OCI-LY7 (cell line): ENCODE measurements at places on chromosomes 6 and 20.

- no peak for DNase-seq
Measured at GRCh38 chr6:2854396-2854982, 12.8 kb upstream of the SERPINB1 start.

- no peak for DNase-seq
Measured at GRCh38 chr6:158170656-158171081, 2.5 kb downstream of the GTF2H5 start.

DNA sequence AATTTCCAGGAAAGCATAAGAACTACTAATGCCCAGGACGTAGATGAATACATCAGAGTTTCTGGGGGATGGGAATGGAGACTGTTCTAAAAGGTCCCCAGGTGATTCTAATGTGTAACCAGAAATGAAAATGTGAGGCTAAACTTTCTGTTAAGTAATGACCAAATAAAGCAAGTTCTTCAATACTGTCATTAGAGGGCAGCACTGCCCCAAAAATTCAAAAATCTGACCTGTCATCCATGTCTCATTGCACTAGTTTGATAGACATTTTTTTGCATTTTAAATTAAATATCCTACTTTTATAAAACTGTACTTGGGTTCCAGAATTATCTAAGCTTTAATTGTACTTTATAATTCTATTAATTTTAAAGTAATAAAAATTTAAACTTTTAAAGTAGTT is 94.9 kb downstream of the RFX6 start:
- peak; percentile 50 for DNase-seq

GRCh38 chr6:128415387-128415786 is 105.0 kb downstream of the PTPRK start:
- DNase-seq = no peak

GRCh38 chr6:130602151-130602770 is 224.9 kb upstream of the SMLR1 start:
- no peak for DNase-seq

DNA sequence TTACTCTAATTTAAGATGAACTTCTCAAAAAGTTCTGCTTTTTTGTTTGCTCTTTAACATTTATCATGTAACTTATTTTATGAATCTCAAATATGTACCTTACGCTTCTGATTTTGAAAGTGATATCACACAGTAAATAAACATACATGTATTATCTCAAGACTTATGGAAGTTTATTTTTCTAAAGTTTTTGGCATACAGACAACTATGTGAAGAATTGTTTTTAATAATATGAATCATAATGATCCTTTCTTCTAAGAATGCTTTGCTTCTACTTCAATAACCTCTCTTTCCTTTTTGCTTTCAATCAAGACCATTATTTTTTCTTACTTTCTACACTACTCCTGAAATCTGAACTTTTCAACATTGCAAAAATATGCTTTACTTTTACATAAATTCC is 816.4 kb downstream of the EYS start:
- no peak for DNase-seq

DNA sequence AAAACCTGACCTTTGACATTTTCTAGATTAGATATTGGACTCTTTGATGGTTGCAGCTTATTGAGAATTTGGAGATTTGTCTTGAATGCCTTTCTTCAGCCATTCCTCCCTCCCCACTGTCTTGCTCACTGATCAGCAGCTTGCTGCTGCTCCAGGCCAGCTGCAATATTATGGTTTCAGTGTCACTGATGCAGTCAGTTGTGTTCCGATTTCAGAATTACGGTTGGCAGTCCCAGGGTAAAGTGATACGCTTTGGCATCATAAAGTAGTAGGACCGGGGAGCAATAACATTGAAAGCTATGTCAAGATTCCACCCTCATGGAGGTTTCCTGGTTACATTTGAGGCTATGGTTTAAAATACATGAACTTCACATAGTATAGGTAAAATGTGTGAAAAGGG is 152.6 kb downstream of the BCKDHB start:
- no peak for DNase-seq

DNA sequence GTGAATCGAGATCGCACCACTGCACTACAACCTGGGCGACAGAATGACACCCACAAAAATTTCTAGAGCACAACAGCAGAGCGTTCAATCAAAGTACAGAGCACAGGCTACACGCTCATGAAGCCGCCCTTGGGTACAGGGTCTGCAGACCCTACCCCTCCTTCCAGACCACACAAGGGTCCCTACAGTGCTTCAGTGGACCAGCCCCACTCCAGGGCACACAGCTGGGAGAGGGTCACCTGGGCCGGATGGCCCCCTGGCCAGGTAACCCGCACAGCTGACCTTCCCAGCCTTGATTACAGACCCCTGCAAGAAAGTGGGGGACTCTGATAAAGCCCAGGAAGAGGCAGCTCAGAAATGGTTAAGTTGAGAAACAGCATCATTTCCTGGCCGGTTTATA is 63.6 kb downstream of the RIPOR3 start:
- DNase-seq = no peak

DNA sequence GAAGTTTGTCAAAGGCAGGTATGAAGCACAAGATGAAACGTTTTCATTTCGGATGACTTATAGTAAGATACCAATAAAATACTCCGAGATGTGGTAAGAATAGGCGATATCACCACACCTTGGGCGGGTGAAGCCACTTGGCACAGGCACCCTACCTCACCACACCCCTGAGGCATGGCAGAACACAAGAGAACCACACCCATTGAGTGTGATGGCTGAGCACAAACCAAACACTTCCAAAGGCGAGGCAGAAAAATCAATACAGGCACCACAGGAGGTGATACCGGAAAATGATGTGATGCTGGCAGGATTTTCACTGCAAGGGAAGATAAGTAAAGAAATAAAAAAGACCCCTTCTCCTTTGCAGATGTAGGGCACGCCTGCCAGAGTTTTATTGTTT is 332.9 kb upstream of the PRDM1 start:
- no peak for DNase-seq

GRCh38 chr20:38255393-38255792 is 5.1 kb downstream of the KIAA1755 start:
- no peak for DNase-seq

- no peak for DNase-seq
Measured at GRCh38 chr6:74742793-74743508, 462.9 kb downstream of the COL12A1 start.

GRCh38 chr6:39908838-39909583 is 25.3 kb downstream of the MOCS1 start:
- DNase-seq = no peak

DNA sequence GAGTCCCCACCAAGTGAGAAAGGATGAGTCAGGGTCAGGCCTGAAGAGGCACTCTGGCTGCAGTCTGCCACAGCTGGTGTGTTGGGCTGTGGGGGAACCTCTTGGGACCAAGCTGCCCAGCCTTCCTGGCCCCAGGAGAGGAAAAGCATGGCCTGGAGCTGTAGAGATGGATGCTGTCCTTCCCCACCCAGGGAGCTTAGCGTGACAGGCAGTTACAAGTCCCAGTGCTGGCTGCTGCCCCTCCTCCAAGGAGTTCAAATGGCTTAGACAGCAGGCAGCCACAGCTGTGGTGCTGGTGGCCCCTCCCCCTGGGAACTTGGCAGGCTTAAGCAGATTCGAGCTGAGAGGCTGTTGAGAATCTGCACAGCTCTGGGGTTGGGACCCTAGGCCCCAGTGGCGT is 253.2 kb downstream of the PLCB1 start:
- peak; percentile 43 for DNase-seq

GRCh38 chr6:94050515-94050914 is 631.2 kb upstream of the EPHA7 start:
- no peak for DNase-seq

DNA sequence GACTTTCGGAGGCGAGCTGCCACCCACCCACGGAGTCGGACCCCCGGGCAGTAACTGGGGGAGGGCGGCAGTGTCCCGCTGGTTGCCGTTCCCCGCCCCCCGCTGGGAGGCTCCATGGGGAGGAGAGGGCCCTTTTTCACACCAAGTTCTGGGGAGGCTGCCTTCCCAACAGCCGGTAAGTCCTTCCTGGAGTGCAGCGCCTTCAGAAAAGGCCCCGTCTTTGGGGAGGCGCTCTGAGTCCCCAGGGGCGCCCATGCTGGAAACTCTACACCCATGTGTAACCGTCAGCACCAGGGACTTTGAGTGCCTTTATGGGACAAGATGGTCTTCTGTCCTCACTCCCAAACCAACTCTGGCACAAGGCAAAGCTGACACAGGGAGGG is 430 bp upstream of the SOX18 start:
- DNase-seq = no peak

- DNase-seq = no peak
Measured at GRCh38 chr6:121764493-121764892, 329.0 kb downstream of the GJA1 start.

DNA sequence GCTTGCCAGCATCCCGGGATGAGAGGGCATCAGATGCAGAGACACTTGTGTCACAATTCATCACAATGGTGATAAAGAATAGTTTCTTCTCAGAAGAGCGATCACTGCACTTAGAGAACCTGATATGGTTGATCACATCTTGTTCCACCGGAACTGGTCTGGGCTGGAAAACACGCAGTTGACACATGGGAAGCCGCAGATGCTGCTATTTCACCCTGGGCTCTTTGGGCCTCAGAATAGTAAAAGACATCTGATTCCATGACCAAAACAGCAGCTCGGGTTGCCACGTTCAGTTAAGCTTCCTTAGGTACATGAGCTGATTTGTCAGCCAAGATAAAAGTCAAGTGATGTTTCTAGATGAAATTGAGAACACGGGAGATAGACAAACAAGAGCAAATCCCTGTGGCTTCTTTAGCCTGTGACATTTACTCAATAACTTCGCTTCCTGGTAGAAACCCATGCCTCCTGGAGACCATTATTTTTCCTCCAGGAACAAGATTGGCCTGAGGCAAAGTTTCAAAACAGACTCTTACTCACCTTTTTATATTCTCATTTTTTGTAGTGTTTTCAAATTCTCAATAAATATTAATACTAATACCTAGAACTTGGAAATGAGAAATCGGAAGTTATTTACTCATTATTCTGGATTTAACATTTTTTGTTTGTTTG is 59.4 kb downstream of the TRMT6 start:
- no peak for DNase-seq

DNA sequence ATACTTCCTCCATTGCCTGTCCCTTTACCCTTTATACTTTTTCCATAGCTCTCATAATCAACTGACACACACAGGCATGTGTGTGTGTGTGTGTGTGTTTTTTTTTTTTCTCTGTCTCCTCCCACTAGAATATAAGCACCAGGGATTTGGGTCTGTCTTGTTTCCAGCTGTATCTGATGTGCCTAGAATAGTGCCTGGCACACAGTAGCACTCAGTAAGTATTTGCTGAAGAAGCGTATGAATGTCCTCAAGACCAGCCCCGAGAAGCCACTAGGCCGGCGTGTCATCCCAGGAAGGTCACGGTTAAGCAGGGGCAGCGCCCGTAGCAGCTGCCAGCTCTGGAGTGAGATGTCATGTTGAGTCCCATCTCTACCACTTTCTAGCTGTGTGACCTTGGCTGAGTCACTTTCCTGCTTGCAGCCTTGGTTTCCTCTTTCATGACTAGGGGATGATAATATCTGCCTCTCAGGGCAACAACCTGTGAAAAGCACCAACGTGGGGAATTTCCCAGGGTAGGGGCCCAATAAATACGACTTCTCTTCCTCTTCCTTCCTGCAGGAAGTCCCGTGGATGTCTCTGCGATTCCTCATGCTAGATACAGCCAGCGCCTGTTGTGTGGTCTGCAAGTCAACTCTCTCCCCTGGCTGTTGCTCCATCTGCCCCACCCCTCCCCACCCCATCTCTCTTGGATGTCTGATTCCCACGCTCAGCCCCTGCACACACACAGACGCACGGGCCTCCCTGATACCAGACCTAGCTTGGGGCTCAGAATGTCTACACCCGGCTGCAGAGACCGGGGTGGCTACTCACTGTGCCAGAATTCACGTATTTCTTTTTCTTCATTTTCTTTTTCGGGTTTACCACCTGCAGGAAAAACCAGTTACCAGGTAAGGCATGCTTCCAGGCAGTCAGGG is 58.1 kb downstream of the RAB44 start:
- peak; percentile 67 for DNase-seq

GRCh38 chr6:157281570-157281969 is 41.7 kb downstream of the TMEM242 start:
- peak; percentile 26 for DNase-seq

DNA sequence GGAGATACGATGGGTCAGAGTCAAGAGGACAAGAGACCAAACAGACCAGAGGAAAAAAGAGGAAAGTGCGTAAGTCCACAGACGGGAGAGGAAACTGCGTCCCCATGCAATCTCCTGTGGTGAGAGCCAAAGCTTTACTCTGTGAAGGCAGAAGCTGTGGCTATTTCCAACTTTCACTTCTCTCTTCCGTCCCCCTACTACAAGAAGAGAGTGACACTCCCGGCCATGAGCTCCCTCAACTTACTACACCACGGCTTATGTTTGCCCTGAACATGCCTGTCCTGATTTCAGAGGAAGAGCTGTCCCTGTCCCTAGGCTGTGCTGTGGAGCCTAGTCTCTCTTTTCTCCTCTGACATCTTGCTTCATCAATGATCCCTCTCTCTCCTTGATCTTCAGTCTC is 11.5 kb upstream of the SSR1 start:
- no peak for DNase-seq

GRCh38 chr6:162621246-162621645 is 106.3 kb downstream of the PRKN start:
- DNase-seq = no peak

DNA sequence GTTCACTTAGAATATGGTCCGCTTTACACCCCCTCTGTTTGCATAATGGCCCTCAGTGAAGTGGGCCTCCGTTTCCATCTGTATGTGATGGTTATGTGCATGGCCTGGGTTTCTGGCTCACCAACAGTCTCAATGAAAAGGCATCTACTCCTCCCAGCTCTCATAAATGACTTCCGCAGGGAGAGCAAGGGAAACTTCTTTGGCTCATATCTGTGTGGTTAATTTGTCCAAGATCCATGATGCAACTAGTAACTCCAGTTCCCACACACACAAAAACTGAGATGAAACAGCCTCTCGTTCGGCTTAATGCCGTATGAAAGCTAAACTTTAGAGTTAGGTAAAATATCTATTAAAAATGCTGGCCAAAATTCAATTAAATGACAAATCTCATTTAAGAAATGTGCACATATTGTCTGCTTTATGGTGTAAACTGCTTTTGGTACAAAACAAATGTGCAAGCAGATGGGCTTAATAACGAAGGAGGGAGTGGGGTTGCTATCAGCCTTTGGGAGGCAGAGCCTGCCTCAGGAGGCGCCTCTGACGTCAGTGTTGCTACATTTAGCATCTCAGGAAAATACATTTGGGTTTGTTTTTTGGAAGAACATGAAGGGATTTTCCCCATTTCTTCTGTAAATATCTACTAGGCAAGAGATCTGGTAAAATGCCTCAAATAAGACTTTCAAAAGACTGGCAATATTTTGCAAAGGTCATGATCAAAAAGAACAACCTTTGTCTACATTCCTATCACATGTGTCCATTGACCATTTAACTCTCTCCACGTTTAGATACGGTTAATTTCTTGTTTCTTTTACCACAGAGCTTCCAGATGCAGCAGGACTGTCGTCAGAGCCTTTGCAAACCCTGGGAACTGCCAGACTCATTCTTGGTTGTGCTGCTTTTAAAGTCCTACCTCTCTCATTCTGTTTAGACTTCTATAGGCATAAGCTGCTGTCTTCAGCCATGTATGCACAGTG is 96.8 kb downstream of the ARMC2 start:
- no peak for DNase-seq
